ENCODE measurements at places on chromosomes 16 and 17. TPM values are rescaled to one million over a fixed set of nuclear protein-coding genes. Genes with fewer than 3 reads are reported as not detected.

- DNase-seq: no peak
These were observed 4.6 kb upstream of the CD7 start for GRCh38 chr17:82321947-82322466.

GRCh38 chr17:77233635-77234334 lies 93.0 kb downstream of the SEC14L1 start:
- no peak for DNase-seq

Gene OR2C1
- 0.30 TPM for total RNA-seq

Gene DOC2B
- 4.4 TPM for total RNA-seq

Gene ABCC3
- total RNA-seq: 5.9 TPM

DNA sequence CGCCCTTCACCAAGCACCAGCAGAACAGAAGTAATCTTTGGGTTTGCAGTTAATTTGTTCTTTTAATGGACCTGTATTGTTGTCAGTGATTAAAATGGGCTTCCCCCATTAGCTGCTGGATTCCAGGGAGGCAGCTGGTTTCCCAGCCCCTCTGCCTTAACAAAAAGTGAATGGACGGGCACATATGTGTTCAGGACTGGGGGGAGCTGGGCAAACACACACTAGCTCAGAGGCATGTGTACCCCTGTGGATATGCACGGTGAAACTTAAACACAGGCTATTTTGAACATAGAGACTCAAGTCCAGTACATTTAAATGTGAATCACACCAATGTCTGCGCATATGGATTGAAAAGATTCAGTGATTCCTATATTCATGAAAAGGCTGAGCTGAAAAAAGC lies 25.5 kb upstream of the TMEM132E start:
- DNase-seq: no peak

DNA sequence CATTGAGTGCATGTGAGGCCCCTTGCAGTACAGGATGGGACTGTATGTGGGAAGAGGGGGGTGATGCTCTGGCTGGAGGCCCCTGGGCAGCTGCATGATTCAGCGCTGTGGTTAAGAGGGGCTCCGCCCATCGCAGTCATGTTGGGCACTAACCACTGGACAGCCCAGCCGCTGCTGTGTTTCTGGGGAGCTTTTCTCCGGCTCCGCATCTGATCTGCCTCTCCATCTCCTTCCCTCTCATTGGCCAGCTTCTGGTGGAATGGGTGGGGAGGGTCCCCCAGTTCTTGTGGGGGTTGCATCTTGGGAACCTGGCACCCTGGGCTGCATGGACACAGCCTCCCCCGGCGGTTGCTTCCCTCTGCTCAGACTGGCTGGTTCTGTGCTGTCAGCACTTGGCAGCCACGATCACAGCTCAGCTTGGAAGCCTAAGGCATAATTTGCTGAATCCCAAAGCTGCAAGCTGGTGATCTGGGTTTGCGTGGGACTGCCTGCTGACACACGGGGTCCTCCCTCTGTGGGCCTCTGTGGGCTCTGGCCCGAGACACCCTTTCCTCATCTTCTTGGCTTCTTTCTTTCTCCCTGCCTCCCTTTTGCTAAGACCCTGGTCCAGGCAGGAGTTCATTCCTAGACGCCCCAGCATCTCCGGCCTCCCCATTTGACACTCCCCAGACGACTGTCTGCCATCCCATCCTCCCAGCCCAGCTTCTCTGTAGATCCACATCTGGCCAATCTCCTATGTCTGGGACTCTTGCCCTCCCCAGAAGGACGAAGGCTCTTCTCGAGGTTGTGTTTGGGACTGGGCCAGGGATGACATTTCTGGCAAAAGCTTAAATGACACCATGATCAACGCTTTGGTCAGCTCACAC lies 168.3 kb downstream of the SEC14L1 start:
- no peak for DNase-seq

- no peak for DNase-seq
These were observed 22.2 kb upstream of the C17orf107 start for GRCh38 chr17:4877089-4877488.

Gene CACNG5
- not detected for total RNA-seq

Gene PYDC1
- total RNA-seq: 2.8 TPM

DNA sequence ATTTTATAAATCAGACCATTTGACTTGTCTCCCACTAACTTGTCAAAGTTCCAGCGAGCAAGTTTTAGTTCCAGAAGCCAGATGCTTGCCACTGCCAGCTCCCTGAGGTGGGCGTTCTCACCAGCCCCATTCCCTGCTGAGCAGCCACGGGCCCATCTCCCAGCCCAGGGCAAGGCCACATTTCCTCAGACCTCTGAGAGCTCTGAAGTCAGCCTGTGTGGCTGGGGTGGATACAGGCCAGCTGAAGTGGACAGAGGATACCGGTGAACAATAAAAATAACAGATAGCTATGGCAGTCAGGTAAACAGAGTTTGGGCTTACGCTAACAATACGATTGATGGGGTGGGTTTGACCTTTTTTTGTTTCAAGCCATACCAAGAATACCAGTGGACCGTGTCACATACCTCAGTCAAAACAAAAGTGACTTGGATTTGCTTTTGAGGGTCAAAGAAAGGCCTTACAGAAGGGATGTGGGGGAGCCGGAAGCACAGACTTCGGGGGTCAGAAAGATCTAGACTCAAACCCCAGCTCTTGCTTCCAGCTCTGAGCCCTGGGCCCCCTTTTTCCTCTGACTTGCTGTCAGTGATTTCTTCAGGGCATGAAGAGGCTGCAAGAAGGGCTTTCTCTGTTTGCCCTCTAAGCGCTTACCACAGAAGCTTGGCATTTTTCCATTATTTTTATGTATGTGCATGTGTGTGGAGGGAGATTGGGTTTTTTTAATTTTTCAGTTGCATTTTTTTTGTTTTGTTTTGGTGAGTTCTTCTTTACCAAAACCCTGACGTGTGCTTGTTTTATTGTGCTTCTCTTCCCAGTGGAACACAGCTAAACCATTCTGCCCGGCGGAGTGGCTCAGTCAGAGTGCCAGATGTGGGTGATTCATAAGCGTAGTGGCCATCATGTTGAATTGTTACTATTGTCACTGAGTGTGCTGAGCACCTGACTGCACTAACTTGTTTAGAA lies 109.9 kb downstream of the GNAO1 start:
- DNase-seq: peak; percentile 4

Gene GSPT1
- total RNA-seq: 65.9 TPM

Gene TEX19
- not detected for total RNA-seq

Gene FA2H
- total RNA-seq: 5.9 TPM

- no peak for DNase-seq
These were observed 276.1 kb downstream of the SLC39A11 start for GRCh38 chr17:72816406-72816805.

DNA sequence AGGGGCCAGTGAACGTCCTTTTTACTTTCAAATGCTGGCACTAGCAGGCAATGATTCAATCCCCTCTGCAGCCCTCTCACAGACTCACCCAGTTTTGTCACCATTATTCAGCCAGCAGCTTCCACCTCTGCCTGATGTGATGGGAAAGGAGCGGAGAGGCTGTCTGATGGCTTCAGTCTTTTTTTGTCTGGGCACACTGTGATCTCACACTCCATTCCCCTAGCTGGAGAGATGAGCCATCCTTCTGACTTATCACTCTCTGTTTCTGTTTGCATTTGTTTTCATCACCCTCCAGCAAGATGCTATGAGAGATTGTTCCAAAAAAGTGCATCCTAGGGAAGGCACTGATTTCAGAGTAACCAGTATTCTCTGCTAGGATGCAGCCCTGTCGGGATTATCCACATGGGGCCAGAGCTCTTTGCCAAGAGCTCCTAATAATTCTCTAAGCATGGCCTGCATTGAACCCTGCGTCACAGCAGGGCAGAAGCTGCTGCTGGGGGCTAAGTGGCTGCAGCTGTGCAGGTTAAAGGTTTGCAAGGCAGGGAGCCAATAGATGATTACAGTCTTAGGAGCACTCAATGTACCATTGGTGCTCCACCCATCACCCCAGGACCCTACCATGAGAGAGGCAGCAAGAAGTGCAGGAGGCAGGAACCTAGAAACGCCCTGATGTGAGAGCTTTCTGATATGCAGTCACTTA lies 236.1 kb upstream of the C16orf82 start:
- no peak for DNase-seq

DNA sequence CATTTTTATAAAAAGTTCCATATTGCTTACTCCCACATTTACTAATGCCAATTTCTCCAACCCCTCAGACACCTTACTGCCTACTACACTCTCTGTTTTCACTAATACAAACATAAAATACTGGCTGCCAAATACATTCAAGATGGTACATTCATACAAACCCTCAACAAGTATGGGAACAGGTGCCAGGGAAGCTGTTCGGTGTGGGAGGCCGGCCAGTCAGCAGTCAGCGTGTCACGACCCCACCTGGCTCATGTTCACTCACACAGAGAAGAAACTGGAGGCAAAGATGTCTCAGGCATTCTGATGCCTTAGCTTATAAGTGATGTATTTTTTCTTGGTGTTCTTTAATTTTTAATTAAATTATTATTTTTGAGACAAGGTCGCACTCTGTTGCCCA lies 42.4 kb upstream of the TRAP1 start:
- no peak for DNase-seq

Gene NFAT5
- 43.1 TPM for total RNA-seq

DNA sequence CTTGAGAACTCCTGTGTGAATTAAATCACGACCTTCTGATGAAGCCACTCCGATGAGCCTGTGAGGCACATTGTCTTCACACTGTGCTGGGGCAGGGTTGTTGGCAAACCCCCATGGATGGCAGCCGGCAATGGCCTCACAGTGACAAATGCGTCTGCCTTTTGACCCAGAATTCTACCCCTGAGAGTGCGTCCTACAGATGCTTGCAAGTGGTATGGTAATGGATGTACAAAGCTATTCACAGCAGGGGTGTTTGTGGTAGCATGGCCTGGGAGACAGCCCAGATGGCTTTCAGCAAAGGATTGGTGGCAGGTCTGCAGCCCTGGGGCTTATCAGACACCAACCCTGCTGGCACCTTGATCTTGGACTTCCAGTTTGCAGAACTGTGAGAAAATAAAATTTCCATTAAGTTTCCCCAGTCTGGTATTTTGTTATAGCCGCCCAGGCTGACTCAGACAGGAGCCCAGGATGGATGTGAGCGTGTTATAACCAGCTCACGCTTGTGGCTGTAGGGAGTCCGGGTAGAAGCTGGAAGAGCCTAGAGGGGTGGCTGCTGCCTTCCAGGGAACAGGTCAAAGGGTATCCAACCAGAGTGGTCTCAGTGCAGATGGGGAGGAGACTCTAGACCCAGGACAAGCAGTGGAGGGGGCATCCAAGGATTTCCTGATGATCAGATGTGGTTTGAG lies 10.1 kb downstream of the AFMID start:
- no peak for DNase-seq

DNA sequence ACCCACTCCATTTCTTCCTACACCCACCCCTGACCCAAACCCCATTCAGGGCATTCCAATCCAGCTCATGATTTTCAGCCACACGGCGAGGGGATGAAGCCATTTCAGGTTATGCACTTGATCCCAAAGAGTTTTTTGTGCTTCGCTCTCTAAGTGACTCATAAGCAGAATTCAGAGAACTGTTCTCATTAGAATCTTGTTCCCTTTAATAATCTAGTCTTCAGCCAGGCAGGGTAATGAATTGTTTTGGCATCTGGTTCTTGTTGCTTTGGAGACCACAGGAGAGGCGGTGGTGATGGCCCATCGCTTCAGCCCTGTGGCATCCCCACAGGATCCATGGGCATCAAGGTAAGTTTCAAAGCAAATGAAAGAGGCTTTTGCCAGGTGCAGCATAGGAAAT lies 4.8 kb upstream of the KRT31 start:
- DNase-seq: no peak

DNA sequence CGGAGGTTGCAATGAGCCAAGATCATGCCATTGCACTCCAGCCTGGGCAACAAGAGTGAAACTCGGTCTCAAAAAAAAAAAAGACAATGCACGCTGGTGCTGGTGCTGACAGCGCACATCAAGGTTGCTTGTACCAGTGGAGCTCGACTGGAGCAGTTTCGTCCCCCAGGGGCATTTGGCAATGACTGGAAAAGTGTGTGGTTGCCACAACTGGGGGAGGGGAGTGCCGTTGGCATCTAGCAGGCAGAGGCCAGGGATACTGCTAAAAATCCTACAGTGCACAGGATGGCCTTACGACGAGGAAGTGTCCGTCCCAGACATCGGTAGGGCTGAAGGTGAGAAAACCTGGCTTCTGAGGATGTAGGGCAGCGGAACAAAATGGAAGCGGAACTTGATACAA lies 2.4 kb downstream of the MEAK7 start:
- DNase-seq: no peak

DNA sequence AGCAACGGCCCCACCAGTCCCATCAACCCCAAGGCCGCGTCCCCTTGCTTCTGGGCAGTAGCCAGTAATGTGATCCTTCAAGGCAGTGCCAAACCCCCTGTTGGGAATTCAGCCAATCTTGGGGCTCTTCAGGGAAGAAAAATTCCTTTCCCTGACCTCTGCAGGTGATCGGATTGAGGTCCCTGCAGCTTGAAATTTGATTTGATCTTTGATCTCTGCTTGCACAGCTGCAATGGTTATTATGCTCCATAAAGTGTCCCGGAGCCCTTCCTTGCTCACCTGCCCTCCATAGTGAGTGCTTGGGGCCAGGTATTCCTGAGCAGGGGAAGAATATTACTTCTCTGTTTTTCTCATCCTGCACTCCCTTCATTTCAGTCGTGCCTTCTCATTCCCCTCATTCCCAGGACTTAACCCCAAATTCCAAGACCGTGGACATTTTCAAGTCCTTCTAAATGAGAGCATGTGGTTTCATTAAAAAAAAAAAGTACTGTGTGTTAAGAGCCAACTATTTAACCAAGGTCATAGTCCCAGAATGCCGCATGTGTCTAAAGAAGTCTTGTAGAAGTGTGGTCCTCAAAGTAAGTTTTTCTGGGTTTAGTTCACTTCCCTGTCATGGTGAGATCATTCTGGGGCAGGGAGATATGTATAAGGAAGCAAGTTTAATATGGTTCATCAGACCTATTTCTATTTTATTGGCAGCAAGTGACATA lies 56.3 kb downstream of the SOX9 start:
- DNase-seq: no peak

DNA sequence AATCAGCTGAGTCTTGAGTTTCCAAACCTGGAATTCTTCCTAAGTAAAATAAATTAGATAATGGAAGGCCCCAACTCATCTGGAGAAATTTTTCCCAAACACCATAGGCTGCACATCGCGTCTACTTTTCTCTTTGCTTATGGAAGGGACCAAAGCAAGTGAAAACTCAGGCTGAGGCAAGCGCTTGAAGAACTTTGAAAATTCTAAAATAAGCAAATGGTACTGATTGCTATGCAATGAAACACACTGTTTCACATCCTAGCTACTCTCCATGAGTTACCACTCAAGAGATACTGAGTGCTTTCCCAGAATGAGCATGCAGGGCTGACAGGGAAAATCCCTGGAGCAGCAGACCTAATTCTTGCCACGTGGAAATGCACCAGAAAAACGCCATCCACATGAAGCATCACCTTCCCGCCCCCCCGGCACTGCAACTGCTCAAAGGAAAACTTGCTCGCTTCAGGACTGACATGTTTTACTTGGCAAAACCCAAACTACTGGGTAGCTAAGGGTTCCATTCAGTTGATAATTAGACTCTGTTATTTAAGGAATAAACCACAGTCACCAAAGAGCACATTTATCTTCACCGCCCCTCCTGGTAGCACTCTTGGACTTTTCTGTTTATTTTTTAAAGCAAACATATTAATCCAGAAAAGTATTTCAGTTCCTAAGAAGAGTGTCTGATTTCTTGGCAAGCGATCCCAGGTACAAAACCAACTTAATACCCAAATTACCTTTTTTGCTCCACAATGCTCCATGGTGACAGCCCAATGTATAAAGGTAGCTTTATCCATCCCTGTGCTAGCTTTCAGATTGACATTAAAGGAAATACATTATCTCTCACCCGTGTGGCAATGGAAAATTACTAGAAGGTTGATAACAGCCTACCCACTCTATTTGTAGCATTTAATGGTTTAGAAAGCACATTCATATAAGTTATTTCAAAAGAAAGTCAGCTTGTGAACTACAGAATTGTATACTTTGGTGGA lies 62.5 kb downstream of the WDR59 start:
- no peak for DNase-seq

GRCh38 chr17:38428643-38429371 lies 543 bp downstream of the ARHGAP23 start:
- DNase-seq: no peak

Measured in skin of body (tissue), 3 donors.